ENCODE measurements at places on chromosomes 2 and 18.

DNA sequence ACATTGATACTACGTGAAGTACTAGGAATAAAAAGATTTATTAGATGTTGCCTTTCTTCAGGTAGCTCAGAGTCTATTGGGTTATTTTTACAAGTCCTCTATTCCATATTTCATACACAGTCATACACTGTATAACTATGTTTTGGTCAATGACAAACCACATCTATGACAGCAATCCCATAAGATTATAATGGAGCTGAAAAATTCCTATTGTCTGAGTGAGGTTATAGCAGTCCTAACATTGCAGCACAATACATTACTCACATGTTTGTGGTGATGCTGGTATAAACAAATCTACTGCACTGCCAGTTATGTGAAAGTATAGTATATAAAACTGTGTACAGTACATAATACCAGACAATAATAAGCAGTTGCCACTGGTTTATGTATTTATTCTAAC, 595.1 kb downstream of the MBD2 start:
- no peak for DNase-seq

- no peak for DNase-seq
These were observed 703.9 kb upstream of the ID2 start for GRCh38 chr2:7977981-7978380.

DNA sequence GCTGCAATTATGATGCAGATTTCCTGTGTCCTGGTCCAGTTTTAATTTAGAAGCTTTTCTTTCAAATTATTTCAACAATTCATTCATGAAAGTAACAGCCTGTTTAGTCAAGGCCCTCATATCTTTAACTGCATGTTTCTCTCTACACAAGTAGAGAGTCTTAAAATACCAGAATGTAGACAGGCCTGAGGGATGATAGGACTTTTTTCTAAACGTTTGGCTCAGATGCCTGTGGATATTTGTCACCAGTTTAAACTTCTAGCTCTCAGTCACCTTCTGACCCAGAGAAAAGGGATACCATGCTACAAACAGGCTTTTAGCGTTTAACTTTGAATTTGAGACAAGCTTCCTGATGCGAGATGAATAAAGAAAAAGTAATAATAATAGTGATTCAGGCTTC, 15.7 kb downstream of the COL5A2 start:
- DNase-seq = no peak

DNA sequence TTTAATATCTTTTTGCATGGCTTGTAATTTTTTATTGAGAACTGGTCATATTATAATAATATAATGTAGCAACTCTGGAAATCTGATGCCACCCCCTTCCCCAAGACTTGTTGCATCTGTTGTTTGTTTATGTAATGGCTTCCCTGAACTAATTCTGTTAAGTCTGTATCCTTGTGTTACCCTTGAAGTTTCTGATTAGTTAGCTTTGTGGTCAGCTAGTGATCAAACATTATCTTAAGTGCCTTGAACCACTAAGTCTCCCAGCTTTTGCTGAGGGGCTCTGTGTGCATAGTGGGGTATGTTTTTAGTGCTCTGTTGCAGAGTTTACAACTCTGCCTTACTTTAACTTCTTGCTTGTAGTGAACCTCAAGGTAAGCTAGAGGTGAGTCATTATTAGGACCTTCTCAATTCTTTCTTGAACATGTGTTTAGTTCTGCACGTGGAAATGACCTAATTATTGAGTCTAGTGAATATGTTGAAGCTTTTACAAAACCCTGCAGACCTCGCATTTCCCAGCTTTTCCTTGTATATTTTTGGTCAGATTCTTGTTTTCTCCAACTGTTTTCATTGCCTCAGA, 24.8 kb downstream of the SMCHD1 start:
- no peak for DNase-seq
